ENCODE measurements at places on chromosomes 3 and 15. TPM values are rescaled to one million over a fixed set of nuclear protein-coding genes. Genes with fewer than 3 reads are reported as not detected.

DRD3 gene
- not detected for total RNA-seq

CHRNA5 gene
- total RNA-seq = 11.5 TPM

DNA sequence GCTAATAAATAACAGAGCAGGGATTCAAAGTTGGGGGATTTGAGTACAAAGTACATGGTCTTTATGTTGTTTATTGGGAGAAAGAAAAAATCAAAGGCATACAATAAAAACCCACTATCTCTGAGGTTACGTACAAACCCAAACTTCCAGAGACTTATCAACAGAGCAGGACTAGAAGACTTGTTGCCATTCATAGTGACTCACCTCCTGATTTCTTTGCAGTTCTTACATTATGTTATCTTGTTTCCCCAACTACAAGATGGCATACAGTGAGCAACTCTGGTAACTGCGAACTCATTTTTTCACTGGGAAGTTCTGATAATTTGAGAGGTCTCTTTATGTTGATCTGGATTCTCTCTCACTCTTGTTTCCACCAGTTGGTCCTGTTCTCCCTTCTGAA is 80.6 kb upstream of the ETV5 start:
- H3K36me3 ChIP-seq = no peaks in the 10 kb centered on the region
- peaks cover 79% of the 10 kb centered on the region for H3K27me3 ChIP-seq
- peaks cover 4% of the 10 kb centered on the region for H3K4me1 ChIP-seq
- no peak overlapping the region for H3K4me3 ChIP-seq
- DNase-seq = no peak

GRCh38 chr15:52290329-52290728 is 5.3 kb downstream of the MYO5C start:
- peaks cover 19% of the 10 kb centered on the region for H3K27me3 ChIP-seq
- no peak overlapping the region for H3K4me3 ChIP-seq
- DNase-seq = no peak
- H3K27ac ChIP-seq = peak overlapping the region; percentile 45
- H3K36me3 ChIP-seq = peaks cover 5% of the 10 kb centered on the region
- H3K4me1 ChIP-seq = peaks cover 27% of the 10 kb centered on the region

DNA sequence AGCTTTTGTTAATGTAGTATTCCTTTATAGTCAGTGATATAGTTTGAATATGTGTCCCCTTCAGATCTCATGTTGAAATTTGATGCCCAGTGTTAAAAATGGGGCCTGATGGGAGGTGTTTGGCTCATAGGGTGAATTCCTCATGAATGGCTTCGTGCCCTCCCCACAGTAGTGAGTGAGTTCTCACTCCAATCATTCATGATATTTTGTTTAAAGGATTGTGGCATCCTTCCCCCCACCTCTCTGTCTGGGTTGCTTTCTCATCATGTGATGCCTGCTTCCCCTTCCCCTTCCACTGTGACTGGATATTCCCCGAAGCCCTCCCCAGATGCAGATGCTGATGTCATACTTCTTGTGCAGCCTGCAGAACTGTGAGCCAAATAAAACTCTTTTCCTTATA is 649.8 kb upstream of the NR2F2 start:
- H3K27ac ChIP-seq = no peak overlapping the region
- no peaks in the 10 kb centered on the region for H3K27me3 ChIP-seq
- DNase-seq = no peak

GRCh38 chr3:111159391-111159790 is 87.8 kb downstream of the NECTIN3 start:
- no peak overlapping the region for H3K27ac ChIP-seq
- H3K4me3 ChIP-seq = no peak overlapping the region
- peaks cover 41% of the 10 kb centered on the region for H3K36me3 ChIP-seq
- no peaks in the 10 kb centered on the region for H3K27me3 ChIP-seq
- no peaks in the 10 kb centered on the region for H3K4me1 ChIP-seq

DNA sequence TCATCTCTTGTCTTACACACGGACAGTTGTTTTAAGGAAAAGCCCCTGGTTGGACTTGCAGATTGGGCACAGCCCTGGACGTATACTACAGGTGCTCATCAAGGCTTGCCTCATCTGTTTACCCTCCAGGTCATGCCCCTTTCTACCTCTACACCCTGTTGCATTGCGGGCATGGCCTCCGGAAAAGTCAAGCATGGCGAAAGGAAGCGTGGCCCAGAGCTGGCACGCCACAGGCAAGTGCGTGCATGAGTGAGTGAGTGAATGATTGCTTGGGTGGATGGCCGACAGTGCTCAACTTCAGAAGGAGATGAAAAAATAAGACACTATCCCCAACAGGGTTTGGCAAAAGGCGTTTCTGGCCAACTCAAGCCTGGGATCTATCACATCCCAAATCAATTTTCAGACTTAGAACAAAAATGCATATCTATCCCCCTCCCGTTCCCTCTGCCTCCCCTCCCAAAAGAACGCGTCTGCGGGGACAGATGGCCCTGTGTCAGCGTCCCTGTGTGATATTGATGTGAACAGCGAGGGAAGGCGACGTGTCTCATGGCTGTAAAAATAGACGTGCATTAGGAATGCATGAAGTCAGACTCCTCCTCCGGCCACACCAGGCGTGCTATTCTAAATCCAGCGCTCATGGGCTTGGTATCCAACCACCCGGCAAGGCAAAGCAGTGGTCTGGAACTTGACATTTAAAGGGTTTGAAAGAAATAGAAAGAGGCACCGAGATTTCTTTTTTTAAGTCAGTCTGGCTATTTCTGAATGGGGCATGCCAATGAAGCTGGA is 96.0 kb downstream of the RPLP1 start:
- DNase-seq = no peak
- peaks cover 8% of the 10 kb centered on the region for H3K4me1 ChIP-seq
- H3K27me3 ChIP-seq = peaks cover 13% of the 10 kb centered on the region
- peaks cover 6% of the 10 kb centered on the region for H3K36me3 ChIP-seq

- peaks cover 3% of the 10 kb centered on the region for H3K4me1 ChIP-seq
- peaks cover 6% of the 10 kb centered on the region for H3K36me3 ChIP-seq
- H3K27me3 ChIP-seq = no peaks in the 10 kb centered on the region
Observed at GRCh38 chr3:62057339-62058047, 315.9 kb downstream of the FEZF2 start.

GRCh38 chr3:52118156-52118875 is 35.9 kb downstream of the POC1A start:
- H3K4me3 ChIP-seq = no peak overlapping the region
- DNase-seq = no peak
- no peaks in the 10 kb centered on the region for H3K27me3 ChIP-seq
- peaks cover 5% of the 10 kb centered on the region for H3K36me3 ChIP-seq
- H3K27ac ChIP-seq = no peak overlapping the region
- H3K4me1 ChIP-seq = peaks cover 4% of the 10 kb centered on the region

Data from type B pancreatic cell (in vitro differentiated cells).